Fibroblast of the aortic adventitia (primary cell): ENCODE measurements at places on chromosomes 11 and 22.

GRCh38 chr11:117562136-117562535 lies 234.5 kb downstream of the CEP164 start:
- DNase-seq, result no peak

DNA sequence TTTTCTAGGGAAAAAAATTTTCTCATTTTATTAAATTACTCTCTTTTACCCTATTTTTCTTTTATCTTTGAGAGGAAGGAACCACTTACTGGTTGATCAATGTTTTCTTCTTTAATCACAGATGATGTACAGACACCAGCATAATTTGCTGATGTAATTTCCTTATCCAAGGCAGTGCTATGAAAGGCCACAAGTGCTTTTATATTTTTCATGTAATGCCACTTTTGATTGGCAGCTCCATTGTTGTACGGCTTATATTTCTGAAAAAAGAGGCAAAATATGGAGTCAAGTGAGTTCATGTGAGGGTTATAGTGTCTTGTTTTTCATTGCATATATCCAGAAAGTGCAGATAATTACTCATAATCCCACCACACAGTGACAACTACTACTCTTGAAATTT lies 322.7 kb upstream of the MPPED2 start:
- no peak for DNase-seq

- DNase-seq, result peak; percentile 80
Measured at GRCh38 chr11:118911880-118912741, 13.6 kb downstream of the BCL9L start.

GRCh38 chr22:40210818-40211217 lies 33.1 kb downstream of the TNRC6B start:
- DNase-seq, result no peak

- no peak for DNase-seq
Measured at GRCh38 chr11:115941481-115941993, 437.3 kb upstream of the CADM1 start.

DNA sequence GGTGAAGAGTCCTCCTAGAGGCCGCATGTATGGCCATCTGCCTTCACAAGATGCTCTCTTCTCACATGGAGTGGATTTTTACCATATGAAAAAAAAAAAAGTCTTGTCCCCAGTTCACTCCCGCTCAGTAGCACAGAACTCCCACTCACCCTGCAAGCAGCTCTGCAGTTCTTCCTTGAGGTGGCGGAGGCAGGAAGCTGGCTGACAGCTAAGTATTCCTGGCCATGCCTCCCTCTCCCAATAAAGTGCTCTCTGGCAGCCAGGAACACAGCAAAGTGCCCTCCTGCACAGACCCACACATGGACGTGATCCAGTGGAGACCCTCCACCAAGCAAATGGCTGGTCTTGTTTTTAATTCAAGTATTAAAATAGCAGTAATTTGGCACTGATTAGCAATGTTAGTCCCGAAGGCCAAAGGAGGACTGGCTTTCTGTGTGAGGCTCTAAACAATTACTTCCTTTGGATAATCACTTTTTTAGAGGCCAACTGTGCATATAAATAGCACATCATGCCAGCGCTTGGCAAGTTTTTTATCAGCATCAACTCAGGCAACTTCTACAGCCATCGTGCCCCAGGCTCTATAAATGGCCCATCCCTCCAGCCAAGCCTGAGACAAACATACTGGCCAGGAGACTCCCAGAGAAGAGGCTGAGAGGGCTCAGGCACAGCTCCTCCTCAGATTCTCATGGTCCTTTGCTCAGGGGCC lies 413.6 kb downstream of the OPCML start:
- DNase-seq, result no peak
